ENCODE measurements at places on chromosomes 11 and 22. TPM values are rescaled to one million over a fixed set of nuclear protein-coding genes. Genes with fewer than 3 reads are reported as not detected.

OR5B12 gene
- total RNA-seq: not detected

DNA sequence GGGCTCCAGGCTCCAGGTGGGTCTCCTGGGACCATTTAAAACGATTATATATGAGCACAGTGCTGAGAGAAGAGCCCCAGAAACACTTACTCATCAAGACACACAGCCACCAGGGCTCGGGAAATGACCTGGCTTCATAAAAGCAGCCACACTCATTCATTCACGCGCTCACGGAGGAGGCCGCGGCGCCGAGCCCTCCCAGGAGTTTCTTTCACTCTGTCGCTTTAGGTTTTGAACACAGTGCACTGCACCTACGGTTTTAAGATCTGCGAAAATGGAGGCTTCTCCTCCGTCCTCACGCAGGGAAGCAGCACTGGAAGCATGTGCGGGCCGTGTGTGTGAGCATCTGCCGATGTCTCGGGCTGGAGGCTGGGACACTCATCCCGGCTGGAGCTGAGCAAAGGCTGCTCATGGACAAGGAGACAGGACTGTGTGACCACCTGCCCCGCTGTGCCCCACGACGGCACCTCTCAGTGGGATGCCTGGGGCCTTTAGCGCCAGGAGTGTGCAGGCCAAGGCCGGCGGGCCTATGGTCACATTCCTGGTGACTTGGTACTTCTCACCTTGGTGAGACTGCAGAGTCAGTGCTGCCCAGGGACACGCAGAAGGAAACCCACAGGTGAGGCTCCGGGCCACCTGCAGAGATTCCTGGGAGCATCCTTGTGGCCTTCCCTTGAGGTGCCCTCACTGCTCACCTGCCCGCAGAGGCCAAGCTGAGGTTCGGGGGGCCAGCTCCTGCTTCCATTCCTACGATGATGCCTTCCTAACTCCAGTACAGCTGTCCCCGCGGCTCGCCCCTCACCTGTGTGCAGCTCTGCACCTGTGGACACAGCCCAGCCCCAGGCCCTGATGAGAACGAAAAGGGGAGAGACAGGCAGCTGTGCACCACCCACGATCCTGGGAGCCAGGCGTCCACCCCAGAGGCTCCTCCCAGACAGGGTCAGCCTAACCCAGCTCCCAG is 872.0 kb downstream of the BRD1 start:
- DNase-seq: peak; percentile 8

DNA sequence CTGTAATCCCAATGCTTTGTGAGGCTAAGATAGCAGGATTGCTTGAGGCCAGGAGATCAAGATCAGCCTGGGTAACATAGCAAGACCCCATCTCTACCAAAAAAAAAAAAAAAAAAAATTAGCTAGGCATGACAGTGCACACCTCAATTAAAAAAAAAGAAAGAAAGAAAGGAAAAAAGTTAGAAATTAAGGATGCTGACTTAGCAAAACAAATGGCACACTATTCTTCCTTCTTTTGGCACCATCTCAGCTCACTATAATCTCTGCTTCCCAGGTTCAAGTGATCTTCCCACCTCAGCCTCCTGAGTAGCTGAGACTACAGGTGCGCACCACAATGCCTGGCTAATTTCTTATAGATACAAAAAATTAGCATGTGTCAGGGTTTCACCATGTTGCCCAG is 33.9 kb downstream of the PC start:
- DNase-seq: no peak

MYBPC3 gene
- total RNA-seq: not detected

DNA sequence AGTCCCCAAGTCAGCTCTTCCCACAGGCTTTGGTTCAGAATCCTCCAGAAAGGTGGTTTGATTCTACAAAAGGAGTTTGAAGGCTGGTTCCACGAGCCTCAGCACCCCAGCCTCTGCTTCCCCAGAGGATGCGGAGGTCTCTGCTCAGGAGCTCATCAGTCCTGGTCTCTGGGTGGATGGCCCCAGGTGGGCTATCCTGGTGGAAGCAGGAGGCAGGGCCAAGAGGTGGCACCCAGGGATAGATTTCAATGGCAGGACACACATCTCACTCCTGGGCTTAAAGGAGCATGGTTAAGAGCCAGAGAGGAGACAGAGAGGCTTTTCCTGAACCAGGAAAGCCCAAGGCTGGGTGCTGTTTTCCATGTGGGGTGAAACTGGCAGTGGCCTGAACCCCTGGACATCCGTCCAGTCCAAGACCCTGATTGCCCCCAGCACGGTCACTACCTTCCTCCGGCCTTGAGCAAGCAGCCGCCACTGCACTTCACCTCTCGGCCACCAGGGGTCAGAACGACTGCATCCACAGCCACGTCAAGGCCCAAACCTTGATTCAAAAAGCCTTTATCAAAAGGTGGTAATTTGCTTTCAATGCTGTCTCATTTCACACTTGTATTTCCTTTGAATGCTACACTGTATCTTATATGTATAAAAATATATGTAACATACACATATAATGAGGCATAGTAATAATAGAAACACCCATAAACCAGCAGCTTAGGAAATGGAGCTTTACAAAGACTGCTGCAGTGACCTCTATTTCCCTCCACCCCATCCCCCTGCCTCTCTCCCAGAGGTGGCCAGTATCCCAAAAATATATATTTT is 19.3 kb upstream of the FXYD2 start:
- DNase-seq: peak; percentile 83
